Memory B cell (primary cell): ENCODE measurements at places on chromosomes 16 and 17.

DNA sequence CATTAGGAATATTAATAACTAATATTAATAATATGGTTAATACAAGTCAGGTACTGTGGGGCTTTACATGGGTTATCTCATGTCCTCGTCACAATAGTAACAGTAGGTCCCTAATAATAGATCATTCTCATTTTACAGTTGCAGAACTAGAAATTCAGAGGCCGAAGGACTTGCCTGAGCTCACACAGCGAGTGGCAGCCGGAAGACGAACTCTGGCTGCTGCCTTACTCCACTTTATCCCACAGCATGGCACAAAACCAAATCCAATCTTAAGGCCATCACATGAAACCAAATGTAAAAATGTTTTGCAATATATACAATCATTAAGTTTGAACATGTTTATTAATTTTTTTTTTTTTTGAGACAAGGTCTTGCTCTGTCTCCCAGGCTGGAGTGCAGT is 13.6 kb downstream of the GNA13 start:
- DNase-seq, result no peak

- DNase-seq, result no peak
Observed at GRCh38 chr17:64783031-64783461, 120.9 kb upstream of the SMURF2 start.

DNA sequence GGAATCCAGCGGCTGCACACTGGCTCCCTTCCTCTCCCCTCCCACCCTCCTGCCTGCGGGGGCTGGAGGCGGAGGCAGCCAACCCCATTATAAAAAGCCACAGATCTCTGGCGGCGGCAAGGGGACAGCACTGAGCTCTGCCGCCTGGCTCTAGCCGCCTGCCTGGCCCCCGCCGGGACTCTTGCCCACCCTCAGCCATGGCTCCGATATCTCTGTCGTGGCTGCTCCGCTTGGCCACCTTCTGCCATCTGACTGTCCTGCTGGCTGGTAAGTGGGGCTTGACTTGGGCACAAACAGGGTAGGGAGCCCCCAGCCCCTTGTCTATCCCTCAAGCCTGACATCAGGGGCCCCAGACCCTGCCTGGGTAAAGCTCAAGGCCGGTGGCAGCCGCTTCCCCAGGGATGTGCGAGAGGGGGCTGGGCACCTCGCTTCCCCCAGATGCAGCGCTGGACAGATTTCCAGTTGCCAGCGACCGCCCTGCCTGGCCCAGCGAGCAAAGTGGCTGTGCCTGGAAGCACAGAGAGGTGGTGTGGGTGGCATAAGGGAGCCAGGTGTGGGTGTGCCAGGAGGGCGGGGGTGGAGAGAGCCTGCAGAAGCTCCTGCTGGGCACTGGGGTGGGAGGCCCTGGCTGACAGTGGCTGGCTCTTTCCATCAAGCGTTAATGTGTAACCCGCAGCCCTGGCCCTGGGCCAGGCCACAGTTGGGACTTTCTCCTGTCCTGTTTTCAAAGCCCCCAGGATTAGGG is at the start of gene CX3CL1:
CX3CL1 (plus strand) TSS at position 119 of the 745 bp plus-strand sequence; CDS start at position 198, 79 bp downstream.
- DNase-seq, result no peak

DNA sequence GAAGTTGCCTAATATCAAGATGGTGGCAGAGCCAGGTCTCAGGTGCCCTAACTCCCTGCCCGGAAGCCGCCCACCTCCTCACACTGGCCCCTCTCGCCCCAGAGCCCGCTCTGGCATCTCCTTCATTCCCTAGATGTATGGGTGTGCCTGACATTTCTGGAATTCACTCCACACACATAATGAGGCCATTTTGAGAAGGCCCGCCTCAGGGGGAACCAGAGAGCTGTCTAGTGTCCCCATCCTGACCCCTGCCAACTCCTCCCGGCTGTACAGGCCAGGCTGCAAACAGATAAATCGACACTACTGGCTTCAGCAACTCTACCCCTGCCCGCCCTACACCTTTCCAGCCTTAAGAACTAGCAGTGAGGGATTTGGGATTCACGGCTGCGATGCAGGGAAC is 7.7 kb downstream of the WNT3 start:
- no peak for DNase-seq

DNA sequence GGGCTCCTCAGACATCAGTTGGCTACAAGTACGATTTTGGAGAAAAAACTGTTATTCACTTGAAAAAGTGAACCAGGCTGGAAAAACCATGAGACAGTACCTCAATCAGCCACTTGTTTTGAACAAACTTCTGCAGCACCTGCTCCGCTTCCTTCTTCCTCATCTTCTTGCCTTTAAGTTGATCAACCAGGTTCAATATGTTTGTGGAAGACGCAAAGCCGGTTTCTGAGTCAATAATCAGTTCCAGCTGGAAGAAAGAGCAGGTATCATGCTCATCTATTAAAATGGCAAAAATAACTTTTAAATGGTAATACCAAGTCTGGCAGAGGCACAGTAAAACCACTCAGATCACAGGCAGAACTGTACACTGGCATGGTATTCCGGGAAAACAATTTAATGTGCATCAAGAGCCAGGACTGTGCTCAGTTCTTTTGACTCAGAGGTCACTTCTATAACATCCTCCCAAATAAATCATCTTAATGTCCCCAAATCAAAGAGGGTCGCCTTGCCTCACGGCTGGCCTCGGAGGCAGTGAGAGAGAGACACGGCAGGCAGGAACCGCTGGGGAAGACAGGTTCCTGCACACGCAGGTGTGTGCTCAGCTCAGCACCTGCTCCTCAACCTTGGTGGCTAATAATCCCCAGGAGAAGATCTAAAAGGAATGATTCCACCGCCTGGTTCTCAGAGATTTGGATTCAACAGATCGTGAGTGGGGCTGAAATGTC is 29.7 kb downstream of the KDM8 start:
- DNase-seq, result no peak

GRCh38 chr17:75410141-75410540 is 4.7 kb upstream of the GRB2 start:
- no peak for DNase-seq

- DNase-seq, result no peak
Observed at GRCh38 chr17:10099051-10099571, 99.3 kb downstream of the GAS7 start.

DNA sequence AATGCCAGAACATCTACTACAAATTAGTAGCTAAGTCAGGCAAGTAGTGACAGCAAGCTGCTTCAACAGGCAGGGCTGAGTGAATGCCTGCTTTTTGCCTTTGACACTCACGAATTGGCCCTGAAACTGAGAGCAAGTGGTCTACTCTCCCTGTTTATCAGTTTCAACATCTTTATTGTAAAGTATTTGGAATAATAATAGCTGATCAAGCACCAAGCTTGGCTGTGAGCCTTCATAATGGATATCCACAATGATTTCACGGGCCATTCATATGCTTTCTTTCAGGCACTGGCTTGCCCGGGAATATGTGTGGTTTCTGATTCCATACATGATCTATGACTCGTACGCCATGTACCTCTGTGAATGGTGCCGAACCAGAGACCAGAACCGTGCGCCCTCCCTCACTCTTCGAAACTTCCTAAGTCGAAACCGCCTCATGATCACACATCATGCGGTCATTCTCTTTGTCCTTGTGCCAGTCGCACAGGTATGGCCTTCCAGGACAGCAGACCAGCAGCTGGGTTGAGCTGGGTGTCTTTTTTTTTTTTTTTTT is 5.2 kb downstream of the TLCD3A start:
- no peak for DNase-seq

DNA sequence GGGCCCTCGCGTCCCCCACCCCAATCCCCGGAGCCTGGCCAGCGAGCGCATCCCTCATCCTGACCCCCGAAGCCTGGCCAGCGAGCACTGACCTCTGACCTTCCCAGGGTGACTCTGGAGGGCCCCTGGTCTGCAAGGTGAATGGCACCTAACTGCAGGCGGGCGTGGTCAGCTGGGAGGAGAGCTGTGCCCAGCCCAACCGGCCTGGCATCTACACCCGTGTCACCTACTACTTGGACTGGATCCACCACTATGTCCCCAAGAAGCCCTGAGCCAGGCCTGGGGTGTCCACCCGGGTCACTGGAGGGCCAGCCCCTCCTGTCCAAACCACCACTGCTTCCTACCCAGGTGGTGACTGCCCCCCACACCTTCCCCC is 2.3 kb downstream of the TPSD1 start:
- no peak for DNase-seq

- no peak for DNase-seq
Observed at GRCh38 chr17:73240561-73240960, 21.1 kb downstream of the CPSF4L start.

DNA sequence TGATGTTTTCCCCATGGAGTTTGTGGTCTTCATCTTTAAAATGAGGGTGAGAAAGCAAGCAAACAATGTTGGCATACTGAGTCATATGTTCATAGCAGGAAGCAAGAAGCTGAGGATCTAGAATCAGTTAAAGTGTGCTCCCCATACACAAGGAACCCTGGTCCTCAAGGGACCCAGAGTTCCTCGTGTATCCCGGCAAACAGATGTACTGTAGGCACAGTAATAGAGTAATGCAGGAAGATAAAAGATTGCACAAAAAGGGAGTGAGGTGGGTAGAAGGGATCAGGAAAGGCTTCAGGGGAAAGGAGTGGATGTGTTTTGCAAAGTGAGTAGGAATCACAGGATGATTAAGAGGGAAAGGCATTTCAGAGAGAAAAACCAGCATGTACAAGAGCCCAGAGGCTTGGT is 412.3 kb upstream of the CDH11 start:
- no peak for DNase-seq
